ENCODE measurements at places on chromosomes 6 and 20.
A peak's percentile ranks its signal among the peaks of the same experiment; 100 is the strongest.

GRCh38 chr20:31605902-31606803 lies 1.1 kb downstream of the ID1 start:
- no peak for DNase-seq

DNA sequence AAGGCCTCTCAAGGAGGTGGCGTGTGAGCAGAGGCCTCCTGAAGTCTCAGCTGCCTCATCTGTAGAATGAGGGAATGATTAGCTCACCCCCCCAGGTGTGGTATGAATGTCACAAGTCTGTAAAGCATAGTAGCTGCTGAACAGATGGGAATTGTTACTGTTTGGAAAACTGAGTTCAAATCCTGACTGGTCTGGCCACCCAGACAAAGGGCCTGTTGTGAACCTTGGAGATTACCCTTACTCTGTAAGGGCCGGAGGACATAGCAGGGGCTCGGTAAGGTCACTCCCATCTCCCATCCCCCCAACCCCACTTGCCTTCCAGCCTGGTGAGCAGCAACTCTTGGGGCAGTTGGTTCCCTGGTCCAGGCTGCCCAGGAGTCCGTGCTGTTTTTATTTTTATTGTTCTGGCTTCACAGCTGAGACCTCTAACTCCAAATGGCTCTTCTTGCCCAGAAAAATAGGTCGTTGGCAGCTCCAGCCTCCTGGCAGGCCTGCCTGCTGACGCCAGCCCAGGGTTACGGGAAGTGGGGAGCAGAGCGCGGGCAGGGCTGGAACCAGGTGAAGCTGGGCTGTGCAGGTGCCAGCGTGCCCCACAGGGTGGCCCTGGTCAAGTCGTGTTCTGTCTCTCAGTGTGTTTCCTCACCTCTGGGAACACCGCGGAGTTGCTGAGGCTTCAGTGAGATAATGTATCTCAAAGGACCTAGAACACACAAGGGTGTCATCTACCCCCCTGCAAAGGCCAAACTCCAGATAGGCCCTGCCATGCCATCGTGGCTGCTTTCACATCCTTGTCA lies 4.5 kb upstream of the SIRPA start:
- DNase-seq, result no peak

DNA sequence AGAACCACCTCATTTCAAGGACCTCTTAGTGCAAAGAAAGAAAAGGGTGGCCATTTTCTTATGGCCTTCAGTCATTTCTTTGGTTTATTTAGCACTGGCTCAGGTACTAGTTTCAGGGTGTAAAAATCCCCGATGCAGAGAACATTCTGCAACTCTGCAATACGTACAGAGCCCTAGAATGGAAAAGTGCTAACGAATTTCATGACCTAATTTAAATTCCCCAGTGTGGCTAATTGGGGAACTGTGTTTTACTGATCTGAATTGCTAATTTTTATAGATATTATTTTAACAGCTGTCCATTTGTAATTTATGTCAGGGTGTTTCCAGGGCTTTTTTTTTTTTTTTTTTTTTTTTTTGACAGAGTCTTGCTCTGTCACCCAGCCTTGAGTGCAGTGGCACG lies 160.7 kb downstream of the UST start:
- DNase-seq, result no peak

- no peak for DNase-seq
These were observed 77.4 kb downstream of the TTLL2 start for GRCh38 chr6:167402195-167402686.

- peak; percentile 49 for DNase-seq
These were observed 806 bp downstream of the MICAL1 start for GRCh38 chr6:109454496-109455436.

GRCh38 chr6:56532766-56533551 lies 109.7 kb downstream of the DST start:
- DNase-seq, result no peak

GRCh38 chr6:163398815-163399214 lies 15.7 kb upstream of the QKI start:
- DNase-seq, result no peak

- DNase-seq, result no peak
These were observed 24.2 kb upstream of the PCSK2 start for GRCh38 chr20:17202673-17203072.

- no peak for DNase-seq
These were observed 120.2 kb downstream of the MBOAT1 start for GRCh38 chr6:20092071-20092566.

DNA sequence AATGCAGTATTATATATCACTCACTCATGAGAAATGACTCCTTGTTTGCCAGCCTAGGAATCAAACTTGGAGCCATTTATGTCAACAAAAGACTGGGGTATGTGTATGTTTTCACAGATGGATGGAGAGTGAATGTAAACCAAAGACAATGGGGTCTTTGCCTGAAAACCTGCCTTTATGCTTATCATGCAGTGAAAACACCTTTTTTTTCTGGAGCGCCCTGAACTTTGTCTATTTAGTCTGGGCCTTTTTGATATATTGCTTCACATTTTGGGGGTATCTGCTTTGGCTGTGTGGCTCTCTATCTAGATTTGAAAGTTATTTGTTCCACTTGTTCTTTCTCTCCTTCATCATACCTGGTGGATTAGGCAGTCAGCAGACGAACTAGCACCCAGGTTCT lies 848.5 kb upstream of the FLRT3 start:
- DNase-seq, result no peak

DNA sequence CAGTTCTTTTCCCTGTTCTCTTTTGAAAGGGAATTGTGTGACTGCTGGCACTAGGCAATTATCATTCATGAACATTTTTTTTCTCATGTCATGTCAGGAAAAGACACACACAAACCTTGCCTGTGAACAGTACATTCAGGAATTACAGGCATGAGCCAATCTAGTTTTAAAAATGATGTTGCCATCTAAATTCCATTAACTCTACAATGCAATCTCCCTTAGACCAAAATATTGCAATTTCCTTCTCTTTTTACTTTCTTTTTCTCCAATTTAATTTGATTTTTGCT lies 127.5 kb upstream of the STMND1 start:
- no peak for DNase-seq

DNA sequence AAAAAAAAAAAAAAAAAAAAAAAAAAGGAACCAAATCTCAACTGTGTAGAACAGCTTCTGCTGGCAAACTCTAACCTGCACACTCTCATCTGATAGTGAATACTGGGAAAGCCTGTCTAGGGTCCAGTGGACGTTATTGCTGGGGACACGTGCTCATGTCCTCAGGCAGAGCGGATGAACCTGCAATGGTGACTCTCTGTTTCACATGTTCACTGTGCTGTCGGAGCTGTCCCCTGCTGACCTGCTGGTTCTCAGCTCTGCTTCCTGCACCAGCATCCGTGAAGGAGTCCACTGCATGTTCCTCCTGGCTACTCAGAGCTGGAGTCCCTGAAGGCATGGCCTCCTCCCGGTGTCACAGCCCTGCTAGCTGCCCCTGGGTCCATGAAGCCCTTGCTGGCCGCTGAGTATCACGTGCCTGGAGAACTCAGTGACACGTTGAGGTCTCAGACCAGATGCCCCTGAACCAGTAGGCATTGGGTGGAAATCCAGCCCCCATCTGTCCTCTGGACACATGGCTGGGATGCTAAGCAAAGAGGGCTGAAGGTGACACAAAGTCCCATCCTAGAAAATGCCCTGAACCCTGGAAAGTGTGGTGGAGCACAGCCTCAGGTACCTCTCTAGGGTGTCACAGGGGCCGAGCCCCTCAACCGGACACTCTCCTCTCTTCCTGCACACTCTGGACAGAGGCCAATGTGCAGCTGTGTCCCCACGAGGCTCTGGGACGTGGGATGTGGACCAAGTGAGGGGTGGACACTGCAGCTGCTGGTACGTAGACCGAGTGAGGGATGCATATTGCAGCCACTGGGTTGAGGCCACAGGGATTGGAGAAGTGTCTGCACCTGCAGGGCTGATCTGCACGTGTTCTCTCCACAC lies 54.9 kb upstream of the FRMD1 start:
- DNase-seq, result no peak

DNA sequence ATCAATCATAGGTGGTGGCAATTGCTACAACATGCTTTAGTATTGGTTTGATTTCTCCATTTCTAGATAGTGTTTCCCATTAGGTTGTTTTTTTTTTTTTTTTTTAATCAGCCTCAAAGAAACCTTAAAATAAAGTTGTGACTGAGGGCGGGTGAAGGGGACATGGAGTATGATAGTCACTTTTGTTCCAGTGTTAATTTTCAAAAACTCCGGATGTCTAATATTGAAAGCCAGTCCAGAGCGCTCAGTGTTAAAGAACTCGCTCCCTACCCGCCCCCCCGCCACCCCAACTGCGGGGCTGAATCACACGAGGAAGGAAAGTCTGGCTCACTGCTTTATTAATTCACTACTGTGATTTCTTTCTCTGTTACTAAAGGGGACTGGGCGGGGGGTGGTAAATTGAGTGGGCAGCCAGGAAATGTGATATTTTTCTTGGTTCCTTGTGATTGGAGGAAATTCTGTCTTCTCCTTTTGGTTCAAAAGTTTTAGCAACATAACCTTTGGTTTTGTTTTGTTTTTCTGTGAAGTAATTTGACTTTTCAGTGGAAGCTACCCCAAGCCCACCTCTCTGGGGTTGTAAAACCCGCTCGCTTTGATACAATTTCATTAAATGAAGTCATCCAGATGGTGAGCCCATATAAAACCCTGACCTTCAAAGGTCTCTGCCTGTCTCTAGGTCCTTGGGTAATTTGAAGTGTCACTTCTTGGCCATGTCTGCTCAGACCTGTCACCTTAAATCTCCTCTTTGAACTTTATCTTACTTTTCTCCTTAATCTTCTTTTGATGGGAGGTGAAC lies 38.0 kb downstream of the TNFAIP3 start:
- DNase-seq, result peak; percentile 83

DNA sequence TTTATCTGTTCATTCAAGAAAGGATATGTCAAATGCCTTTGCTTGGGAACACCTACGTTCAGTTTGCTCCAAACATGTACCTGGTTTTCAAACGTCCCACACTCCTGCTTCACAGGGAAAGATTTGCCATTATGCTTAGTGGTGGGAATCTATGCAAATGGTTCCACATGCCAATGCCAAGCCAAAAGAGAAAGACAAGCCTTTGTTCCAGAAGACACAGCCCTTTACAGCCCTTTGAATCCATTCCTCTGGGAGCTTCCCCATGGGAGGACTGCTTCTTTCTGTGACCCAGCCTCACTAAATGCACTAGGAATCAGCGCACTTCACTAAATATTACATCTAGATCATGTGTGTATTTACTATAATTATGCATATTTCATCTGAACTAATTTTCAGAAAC lies 619.5 kb downstream of the PRKN start:
- DNase-seq, result no peak

- no peak for DNase-seq
These were observed 14.3 kb upstream of the CHRNA4 start for GRCh38 chr20:63375438-63375837.

GRCh38 chr6:106223300-106223930 lies 102.1 kb downstream of the ATG5 start:
- DNase-seq, result peak; percentile 34

- DNase-seq, result no peak
These were observed 80.1 kb downstream of the LYRM4 start for GRCh38 chr6:5180636-5181035.

- DNase-seq, result no peak
These were observed 255.2 kb upstream of the SULF2 start for GRCh38 chr20:48040491-48040890.

- DNase-seq, result no peak
These were observed 7.1 kb downstream of the MAP3K5 start for GRCh38 chr6:136784910-136785746.

GRCh38 chr20:24798930-24799705 lies 150.0 kb upstream of the CST7 start:
- no peak for DNase-seq

- DNase-seq, result no peak
These were observed 73.9 kb downstream of the GFOD1 start for GRCh38 chr6:13413466-13413862.

GRCh38 chr6:106510090-106510970 lies 119.0 kb downstream of the RTN4IP1 start:
- peak; percentile 43 for DNase-seq

DNA sequence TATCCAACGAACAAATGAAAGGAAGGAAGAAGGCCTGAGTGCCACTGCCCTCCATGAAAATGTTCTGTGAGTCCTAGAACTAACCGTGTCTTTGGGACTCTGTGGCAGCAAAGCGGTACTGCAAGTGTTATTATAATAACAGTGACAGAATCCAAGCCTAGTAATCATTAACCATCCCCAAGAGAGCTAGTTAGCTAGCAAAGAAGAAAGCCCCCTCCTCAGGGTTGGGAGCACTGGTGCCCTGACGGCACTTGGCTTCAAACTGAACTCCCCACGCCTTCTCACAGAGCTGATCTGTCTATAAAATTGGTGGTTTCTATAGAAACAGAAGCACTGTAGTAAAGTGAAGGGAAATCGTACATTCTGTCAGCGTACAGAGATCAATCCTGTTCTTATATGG lies 239.8 kb downstream of the PTPRT start:
- no peak for DNase-seq

- DNase-seq, result no peak
These were observed 33.1 kb upstream of the KCNB1 start for GRCh38 chr20:49515586-49515985.

GRCh38 chr20:41047279-41047974 lies 18.8 kb downstream of the TOP1 start:
- no peak for DNase-seq

GRCh38 chr6:70879496-70879895 lies 77.4 kb downstream of the B3GAT2 start:
- DNase-seq, result no peak

DNA sequence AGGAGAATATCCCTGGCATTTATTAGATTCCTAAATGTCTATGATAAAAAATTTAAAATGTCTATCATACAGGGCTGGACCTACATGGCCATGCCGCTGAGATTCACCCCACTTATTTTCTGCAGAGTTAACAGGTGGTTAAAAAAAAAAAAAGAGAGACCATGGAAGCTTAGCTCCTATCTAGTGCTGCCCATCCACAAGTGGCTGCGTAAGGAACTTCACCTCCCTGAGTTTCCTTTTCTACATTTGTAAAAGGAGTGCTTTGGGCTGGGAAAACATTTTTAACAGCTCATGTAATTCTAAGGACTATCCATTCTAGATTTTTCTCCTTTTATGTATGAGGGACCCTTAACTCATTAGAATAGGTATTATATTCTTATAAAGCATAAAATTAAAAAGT lies 534.1 kb downstream of the MMUT start:
- DNase-seq, result no peak

DNA sequence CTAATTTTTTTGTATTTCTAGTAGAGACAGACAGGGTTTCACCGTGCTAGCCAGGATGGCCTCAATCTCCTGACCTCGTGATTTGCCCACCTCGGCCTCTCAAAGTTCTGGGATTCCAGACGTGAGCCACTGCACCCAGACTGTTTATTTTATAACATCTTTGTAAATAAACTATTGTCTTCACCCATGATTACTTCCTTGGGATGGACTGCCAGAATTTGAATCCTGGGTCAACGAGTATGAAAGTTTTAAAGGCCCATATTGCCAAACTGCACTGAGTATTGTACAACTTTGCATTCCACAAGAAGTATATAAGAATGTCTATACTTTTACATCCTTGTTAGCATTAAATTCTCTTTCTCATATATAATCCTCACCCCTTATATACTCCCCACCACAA lies 38.6 kb downstream of the ZHX3 start:
- DNase-seq, result no peak
